ENCODE measurements at places on chromosomes 5 and 9. TPM values are rescaled to one million over a fixed set of nuclear protein-coding genes. Genes with fewer than 3 reads are reported as not detected.

Gene ACER2
- 3.4 TPM for total RNA-seq

Gene FOXD4
- not detected for total RNA-seq

Gene ETF1
- total RNA-seq = 105 TPM

Gene MTX3
- total RNA-seq = 8.1 TPM

Gene PCDHB12
- total RNA-seq = not detected

Gene SLC6A19
- total RNA-seq = not detected

Gene AK1
- total RNA-seq = 72.5 TPM

Gene CDKN2A
- 52.5 TPM for total RNA-seq

Gene ORM2
- not detected for total RNA-seq

Gene IFNB1
- total RNA-seq = not detected

Gene GNE
- 30.0 TPM for total RNA-seq

Gene PRRX2
- total RNA-seq = not detected

Gene SGCD
- total RNA-seq = 0.18 TPM

Gene DELE1
- total RNA-seq = 34.9 TPM

Data from myometrial cell (primary cell).